ENCODE measurements at places on chromosomes 2 and 18.

DNA sequence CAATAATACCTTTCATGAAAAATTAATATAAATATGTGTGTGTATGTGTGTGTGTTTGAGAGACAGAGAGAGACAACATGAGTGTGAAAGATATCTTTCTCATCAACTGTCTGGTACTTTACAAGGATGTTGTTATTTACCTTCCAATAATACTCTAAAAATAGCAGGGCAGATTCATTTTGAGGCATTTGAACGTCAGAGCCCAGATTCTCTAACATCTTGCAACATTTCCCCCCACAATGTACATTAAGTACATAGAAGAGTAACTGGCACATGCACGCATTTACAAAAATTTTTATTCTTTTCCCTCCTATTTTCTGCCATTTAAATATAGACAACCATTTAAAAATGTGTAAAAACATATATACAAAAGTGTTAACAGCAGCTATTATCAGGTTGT is 100.9 kb downstream of the PID1 start:
- no peak for DNase-seq

DNA sequence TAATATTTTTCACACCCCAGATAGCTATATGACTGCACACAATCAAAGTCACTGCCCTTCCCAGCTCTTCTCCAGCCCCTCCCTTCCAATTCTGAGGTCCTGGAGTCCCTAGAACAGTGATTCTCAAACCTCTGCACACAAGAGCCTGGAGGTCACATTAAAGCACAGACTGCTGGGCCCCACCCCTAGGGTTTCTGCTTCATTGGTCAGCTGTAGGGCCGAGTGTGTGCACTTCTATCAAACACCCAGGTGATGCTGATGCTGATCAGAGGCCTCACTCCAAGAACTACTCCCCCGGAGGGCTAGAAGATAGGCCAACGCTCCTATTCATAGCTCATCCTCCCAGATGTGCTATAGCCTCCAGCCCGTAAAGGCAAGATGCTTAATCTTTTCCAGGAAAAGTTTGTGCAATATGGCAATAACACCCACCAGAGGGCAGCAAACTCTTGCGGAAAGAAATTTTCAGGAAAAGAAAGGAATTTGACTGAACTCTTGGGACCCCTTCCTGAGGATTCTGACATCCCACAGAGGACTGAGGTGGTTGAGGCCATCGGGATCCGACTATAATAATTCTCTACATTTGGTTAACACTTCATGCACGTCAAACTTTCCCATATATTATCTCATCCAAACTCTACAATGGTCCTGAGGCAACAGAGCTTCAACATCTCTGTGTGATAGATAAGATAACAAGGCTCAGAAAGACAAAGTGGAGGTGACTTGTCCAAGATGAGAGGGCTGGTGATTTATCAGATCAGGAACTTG is 194.2 kb upstream of the PKDCC start:
- DNase-seq = peak; percentile 59

- peak; percentile 60 for DNase-seq
Observed at GRCh38 chr2:145287736-145288135, 767.8 kb upstream of the ZEB2 start.

DNA sequence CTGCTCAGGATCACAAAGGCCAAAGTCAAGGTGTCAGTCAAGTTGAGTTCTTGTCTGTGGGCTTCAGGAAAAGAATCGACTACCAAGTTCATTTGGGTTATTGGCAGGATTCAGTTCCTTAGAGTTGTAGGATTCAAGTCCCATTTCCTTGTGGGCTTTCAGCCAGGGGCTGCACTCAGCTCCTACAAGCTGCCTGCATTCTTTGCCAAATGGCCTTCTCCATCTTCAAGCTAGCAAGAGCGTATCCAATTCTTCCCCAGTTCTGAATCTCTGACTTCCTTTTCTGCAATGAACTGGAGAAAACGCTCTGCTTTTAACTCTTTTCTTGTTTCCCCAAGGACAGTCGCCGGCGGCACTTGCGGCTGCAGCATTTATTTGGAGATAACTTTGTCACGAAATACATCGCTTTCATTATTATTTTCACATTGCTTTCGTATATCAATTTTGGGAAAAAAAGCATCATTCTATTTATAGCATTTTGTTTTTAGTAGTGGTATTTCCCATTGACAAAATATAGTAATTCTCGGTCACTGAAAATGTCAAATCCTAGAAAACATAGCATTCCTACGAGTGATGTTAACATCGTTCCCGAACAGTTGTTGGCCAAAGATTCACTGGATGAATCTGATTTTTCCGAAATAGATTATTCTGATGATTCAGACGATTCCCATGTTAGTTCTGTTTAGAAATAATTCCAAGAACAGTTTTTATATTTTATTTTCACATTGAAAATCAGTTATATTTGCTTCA is 59.6 kb upstream of the SERPINE2 start:
- no peak for DNase-seq

- no peak for DNase-seq
Observed at GRCh38 chr2:82528288-82528687, 1930.8 kb downstream of the SUCLG1 start.

GRCh38 chr2:62217970-62218369 is 22.1 kb downstream of the B3GNT2 start:
- DNase-seq = peak; percentile 58

- no peak for DNase-seq
Observed at GRCh38 chr18:12631831-12632477, 26.0 kb downstream of the SPIRE1 start.

GRCh38 chr2:238952261-238952919 is 104.5 kb downstream of the TWIST2 start:
- peak; percentile 21 for DNase-seq

DNA sequence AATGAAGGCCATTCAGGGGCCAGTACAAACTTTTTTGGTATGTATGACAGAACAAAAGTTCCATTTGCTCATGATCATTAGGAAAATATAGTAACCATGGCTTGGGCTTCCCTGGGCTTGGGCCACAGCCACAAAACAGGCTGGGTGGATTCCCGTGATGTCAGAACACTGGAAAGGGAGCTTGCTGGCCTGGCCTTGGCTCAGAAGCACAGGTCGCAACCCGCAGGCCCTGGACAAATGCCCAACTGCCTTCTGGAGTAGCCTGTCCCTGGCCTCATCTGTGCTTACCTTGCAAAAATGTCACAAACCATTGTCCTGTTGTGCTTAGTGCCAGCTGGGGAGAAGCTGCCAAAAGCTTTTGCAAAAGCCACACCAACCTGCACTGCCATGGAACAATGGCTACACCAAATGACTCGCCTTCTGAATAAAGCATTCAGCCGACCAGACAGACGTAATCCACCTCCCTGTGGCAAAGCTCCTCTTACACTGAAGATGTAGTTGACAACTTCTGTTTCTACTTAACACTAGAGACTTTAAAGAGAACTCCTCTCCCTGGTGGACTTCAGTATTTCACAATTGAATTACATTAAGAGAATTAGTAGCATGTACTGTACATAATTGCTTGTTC is 125.5 kb downstream of the ANKRD44 start:
- DNase-seq = no peak

- no peak for DNase-seq
Observed at GRCh38 chr2:170596576-170596975, 118.6 kb upstream of the SP5 start.

DNA sequence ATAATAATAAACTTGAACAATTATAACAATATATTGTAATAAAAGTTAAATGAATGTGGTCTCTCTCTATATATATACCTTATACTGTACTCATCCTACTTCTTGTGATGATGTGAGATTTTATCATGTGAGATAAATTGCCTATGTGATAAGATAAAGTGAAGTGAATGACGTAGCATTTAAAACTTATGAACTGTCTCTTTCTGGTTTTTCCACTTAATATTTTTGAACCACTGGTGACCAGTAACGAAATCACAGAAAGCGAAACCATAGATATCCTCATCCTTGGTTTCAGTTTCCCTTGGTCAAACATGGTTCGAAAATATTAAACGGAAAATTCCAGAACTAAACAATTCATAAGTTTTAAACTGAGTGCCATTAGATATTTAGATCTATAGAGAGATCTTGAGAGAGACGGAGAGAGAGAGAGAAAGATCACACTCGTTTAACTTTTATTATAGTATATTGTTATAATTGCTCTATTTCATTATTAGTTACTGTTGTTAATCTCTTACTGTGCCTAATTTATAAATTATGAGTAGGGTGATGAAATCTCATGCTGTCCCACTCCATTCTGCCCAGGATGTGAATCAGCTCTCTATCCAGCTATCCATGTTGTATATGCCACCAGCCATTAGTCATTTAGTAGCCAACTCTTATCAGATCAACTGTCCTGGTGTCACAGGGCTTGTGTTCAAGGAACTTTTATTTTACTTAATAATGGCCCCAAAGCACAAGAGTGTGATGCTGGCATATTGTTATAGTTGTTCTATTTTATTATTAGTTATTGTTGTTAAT is 156.8 kb downstream of the THADA start:
- peak; percentile 50 for DNase-seq

DNA sequence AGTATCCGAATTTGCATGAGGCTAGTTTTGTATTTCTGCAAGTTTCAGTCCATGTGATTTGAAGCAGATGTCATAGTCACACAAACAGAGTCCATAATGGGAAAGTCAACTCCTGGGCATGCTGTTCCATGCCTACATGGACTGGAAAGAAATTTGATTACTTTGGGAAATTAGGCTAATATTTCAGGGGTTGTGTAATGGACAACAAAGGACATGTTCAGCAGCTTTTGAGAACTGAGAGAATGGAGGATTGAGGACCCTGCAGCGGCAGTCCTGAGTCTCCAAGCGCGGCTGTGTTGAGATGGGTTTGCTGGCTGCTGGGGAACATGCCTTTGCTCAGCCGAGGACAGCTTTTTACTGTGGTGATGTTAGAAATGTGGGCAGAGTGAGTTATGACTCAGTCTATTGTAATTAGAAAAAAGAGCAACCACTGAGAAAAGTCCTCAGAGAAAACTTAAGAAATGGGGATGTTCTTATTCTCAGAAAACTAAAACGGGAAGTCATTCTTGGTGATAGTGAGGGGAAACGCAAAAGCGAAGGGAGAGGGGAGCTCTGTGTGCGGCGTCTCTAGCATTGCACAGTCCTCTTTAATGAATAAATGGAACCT is 149.2 kb downstream of the FAM210A start:
- peak; percentile 69 for DNase-seq

- DNase-seq = peak; percentile 45
Observed at GRCh38 chr2:199302851-199303250, 154.9 kb downstream of the SATB2 start.

GRCh38 chr2:177651833-177652232 is 259.3 kb downstream of the AGPS start:
- DNase-seq = no peak

DNA sequence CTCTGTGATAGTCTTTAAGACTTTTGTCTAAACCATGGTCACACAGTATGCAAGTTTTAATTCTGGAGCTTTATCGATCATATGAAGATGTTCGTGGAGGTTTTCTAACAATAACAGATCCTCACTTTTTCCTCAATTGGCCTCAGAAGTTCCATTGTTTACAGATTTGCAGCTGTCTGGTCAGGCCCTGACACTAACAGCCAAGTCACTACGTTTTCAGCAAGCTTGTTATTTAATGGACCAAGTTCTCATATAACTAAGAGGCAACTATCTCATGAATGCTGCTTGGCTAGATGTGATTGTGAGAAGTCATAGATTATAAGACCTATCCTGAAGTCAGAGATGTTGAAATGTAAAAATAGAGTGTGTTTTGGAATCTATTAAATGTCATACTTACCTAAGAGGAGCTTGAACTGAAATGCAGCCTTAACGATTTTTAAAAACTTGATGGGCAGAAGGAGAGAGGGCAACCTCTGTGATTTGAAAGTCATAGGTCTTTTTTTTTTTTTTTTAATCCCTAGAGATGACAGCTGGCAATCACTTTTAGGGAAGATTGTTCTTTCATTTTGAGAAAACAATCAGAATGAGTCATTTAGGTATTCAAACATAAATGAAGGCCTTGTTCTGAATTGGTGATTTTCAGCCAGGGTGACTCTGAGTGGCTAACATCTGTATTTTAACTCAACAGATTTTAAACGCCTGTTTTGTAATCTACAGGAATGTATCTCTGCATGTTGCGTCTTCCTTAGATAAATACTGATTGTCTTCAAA is 48.4 kb upstream of the NEMP2 start:
- DNase-seq = no peak

DNA sequence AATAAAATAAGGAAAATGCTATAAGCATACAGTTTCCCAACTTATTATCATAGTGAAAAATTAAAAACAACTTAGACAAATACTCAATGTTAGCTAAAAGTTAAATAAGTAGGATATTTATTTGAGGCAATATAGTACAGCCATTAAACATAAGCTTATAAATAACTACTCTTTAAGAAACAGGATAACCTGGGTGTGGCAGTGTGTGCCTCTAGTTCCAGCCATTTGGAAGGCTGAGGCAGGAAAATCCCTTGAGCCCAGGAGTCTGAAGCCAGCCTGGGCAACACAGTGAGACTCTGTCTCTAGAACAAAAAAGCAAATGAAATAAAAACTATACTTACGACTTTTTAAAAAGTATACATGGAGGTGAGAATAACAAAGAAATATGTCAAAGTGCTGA is 39.7 kb downstream of the VIL1 start:
- no peak for DNase-seq
